ENCODE measurements at places on chromosomes 6 and 20.

DNA sequence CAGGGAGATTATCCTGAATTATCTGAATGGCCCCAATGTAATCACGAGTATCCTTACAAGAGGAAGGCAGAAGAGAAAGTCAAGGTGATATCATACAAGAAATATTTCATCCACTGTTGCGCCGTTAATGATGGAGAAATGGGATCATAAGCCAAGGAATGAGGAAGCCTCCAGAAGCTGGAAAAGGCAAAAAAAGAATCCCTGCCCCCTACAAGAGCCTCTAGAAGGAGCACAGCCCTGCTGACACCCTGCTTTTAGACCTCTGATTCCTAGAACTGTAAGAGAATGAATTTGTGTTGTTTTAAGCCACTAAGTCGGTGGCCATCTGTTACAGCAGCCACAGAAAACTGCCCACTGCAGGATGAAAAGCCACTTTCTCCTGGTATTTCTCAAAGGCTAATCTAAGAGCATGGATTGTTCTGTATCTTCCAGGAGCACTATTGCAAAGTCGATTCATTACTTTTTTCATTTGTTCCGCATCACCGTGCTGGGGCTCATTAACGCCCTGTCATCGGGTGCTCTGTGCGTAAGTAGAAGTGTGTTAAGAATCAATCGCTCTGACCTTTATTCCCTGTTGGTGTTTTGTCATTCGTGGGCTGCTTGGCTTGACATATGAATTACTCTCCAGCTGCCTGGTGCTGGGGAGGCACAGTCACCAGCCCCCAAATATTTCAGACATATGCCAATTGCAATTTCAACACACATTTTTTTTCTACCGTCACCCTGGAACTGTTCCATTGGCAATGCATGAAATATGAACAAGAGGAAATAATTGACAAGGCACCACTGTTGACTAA is 117.0 kb downstream of the PCSK2 start:
- DNase-seq, result no peak

DNA sequence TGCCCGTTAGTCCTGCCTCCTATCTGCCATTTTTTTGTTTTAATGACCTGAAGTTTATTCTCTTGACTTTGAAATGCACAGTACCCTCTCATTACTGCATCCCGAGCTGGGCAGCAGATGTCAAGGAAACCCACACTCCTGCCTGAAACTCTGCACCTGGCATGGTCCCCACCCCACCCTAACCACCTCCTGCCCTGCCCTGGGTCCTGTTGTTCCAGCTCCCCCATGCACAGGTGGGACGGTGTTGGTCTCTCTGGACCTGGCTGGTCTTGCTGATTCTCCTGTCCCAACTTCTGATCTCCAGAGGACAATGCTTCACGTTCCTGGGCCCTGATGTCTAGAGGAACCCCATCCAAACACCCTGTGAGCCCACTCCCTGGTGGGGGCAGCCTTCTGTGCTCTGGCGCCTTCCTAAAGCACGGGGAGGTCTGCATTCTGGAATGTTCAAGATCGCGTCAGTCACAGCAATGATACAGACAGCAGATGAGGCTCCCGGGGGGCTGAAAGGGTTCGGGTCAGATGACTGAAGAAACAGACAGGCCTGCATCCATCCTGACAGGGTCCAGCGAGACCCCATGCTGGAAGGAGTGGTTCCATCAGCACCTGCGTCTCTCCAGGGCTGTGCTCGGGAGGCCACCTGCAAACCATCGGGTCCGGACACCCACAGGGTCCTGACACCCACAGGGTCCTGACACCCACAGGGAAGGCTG is 73.6 kb downstream of the ERMARD start:
- no peak for DNase-seq

DNA sequence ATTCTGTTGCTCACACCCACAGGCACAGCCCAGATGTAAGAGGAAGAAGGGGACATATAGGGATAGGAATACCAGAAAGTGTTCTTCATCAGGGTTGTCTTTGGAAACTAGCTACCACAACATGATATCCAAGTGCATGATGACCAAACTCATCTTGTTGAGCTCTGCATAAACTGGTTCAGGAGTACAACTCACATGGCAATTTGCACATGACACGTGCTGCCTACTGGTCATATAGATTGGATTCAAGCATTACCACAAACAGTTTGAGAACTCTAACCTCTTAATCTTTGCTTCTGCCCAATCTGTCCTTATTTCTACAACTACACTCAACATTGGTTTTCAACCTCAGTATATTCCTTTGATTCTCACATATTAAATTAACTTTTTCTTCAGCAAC is 184.7 kb upstream of the PCSK2 start:
- no peak for DNase-seq

DNA sequence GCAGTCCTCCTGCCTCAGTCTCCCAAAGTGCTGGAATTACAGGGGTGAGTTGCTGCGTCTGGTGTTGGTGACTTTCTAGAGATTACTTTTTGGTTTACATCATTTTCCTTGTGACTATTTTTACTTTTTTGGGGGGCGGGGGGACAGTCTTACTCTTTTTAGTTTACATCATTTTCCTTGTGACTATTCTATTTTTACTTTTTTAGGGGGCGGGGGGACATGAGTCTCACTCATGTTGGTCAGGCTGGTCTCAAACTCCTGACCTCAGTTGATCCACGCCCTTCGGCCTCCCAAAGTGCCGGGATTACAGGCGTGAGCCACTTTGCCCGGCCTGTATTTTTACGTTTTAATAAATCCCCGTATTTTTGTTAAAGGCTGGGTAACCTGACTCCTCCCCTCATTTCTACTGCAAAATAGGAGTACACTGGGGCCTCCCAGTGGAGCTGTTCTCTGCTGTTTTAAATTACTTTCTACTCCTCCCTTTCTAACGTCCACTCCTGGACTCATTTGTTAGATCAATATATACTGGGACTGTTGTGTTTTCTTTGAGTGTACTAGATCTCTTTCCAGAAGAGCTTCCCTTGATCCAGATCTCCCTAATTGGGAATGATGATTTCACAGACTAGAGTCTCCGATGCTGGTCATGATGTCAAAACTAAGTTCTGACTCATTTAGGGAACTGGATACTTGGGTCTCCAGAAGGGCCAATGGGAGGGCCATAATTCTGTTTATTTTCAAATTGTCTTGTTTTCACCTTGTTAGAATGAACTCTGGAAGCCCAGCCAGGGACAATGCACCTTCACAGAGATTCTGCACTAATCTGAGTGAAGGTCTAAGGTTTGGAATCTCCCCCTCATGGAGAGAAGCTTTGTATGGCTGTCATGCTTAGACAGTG is 9.2 kb downstream of the HSPA1B start:
- DNase-seq, result no peak

GRCh38 chr20:10637563-10637962 is 36.2 kb downstream of the JAG1 start:
- DNase-seq, result no peak

GRCh38 chr6:140697585-140697984 is 1323.1 kb upstream of the CITED2 start:
- DNase-seq, result no peak

- DNase-seq, result no peak
Observed at GRCh38 chr6:75450903-75451302, 42.7 kb downstream of the FILIP1 start.

DNA sequence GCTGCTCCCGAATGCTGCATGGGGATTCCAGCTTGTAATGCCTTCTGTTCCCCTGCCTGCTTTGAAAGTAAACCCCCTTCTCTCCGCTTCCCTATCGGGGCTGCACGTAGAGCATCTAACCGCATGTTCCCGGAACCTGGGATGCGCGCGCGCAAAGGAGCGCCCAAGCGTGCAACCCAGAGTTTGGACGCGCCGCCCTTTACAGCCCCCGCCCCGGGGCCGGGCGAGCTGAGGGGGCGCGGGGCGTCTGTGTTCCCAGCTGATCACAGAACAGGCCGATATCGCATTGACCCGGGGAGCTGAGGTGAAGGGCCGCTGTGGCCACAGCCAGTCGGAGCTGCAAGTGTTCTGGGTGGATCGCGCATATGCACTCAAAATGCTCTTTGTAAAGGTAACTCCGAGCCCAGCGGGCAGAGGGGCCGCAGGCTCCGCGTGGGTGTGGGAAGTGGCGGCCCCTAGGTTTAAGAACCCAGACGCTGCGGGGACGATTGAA is 1.4 kb downstream of the LAMP5 start:
- DNase-seq, result no peak

- DNase-seq, result no peak
Observed at GRCh38 chr20:12159261-12159660, 241.6 kb downstream of the BTBD3 start.

- DNase-seq, result no peak
Observed at GRCh38 chr6:47414423-47415167, 63.0 kb upstream of the CD2AP start.

DNA sequence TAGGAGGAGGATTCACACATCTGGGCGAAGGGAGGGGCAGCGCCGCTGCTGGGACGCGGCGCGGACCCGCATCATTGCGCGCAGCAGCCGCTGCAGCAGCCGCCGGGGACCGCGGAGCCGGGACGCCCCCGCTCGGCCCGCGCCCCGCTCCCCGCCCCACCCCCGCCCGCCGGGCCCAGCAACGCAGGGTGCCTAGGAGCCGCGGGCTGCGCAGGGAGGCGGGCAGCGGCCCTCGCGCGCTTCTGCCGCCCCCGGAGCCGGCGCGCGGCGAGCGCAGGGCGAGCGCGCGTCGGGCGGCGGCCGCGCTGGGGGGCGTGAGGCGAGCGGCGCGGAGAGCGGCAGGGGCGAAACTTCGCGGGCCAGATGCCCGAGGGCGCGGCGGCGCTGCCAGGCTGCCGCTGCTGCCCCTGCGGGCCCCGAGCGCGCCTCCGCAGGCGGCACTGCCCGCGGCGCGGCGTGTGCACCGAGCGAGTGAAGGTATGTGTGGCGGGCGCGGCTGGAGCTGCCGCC is at the start of gene NKAIN2:
NKAIN2 (plus strand) TSS at position 362 of the 510 bp plus-strand sequence.
- DNase-seq, result peak; percentile 46

DNA sequence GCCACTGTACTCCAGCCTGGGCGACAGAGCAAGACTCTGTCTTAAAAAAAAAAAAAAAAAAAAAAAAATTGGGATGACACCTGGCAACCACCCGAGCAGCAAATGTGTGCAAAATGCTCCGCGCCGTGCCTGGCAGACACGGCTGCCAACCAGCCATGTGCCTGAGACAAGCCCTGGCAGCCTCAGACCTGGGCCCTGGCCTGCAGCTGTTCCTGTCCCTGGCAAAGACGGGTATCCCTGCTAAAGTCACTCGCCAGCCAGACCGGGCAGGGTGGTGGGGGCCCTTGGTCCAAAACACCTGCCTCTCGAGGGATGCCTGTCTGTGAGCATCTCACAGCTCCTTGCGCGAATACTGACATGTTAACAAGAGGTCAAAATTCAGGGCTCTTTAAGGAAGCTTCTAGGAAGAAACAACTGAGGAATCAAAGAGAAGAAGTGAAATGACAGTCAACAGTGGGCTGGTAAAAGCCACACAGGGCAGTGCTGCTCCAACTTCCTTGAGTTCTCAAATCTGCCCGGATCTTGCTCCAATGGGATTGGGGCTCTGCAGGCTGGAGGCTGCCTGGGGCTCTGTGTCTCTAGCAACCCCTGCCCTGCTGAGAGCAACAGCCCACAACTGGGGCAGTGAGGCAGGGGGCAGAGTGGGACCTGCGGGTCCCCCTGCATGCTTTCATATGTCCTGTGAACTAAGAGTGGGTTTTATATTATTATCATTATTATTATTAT is 53.4 kb downstream of the SYTL3 start:
- peak; percentile 92 for DNase-seq

GRCh38 chr6:79498842-79499241 is 38.4 kb downstream of the LCA5 start:
- DNase-seq, result no peak

- DNase-seq, result no peak
Observed at GRCh38 chr6:170143401-170144150, 147.3 kb downstream of the DLL1 start.
